ENCODE measurements at places on chromosomes 12 and 14.

DNA sequence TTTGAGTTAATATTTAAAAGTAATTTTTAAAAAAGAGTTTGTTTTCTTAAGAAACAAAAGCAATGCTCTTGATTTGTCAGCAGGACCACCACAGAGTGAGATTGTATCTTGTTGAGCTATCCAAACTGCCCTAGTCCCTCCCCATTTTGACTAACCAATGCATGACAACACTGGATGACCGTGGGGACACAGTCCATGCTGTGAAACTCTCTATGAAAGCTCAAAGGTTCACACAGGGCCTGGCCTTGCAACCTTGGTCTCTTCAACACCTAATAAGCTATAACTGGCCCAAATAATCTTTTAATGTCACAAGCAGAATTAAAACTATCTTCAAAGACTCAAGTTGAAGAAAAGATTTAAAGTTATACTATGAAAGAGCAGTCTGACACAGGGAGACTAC lies 13.5 kb downstream of the ETFRF1 start:
- no peak for DNase-seq

GRCh38 chr12:46267825-46268582 lies 839 bp downstream of the SLC38A1 start:
- peak; percentile 31 for DNase-seq

DNA sequence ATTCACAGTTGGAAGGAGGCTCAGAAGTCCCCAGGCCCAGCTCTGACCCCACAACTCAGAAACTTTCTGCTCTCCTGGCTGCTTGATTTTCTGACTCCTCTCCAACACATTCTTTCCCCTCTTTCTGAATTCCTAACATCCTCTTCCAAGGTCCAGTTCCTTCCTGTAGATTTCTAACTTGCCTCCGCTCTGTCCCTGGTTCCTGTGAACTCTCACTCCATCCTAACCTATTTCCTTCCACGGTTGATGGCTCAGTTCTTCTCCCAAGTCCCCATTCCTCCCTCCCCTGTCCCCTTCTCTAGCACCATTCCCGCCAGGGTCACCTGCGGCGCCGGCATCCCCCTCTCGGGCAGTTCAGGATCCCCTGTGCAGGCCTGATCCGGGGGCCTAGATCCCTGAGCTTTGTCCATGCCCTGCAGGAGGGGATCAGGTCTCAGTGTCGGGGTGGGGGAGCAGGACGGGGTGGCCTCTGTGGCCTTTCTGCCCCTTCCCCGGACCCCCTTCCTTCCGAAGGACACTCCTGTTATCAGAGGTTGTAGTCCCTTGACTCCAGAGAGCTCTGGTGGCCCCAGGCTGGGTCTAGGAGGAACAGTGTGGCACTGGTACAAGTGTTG lies 6.0 kb upstream of the SLC22A17 start:
- no peak for DNase-seq

GRCh38 chr12:109455706-109456105 lies 21.4 kb downstream of the KCTD10 start:
- DNase-seq = no peak

DNA sequence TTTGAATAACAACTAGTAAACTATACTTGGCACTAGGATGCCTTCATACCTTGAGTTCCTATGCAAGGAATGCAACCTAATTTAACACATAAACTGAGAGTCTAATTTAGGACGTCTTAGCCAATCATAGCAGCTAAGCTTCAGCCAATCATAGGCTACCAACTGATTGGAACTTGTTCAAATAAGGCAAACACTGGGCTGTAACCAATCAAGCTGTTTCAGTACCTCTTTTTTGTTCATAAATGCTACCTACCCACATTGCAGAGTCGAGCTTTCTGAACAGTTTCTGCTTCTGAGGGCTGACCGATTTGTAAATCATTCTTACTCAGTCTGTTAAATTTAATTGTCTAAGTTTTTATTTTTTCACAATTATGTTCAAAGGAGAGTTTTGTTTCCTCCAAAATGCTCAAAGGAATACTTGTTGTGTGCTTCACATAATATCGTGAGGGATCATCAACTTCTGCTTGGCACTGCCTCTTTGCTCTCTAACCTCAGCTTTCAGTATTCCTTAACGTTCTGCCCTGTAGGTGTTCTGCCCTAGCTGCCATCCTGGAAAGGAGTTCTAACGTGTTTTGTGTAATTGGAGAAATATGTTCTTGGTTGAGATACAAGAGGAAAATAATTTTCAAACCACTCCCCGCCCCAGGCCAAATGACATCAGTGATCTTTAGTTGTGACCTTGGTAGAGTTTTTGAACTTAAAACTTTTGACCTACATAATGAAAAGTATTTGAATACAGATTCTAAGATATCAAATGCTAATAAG lies 380.4 kb upstream of the MIS18BP1 start:
- DNase-seq = no peak

DNA sequence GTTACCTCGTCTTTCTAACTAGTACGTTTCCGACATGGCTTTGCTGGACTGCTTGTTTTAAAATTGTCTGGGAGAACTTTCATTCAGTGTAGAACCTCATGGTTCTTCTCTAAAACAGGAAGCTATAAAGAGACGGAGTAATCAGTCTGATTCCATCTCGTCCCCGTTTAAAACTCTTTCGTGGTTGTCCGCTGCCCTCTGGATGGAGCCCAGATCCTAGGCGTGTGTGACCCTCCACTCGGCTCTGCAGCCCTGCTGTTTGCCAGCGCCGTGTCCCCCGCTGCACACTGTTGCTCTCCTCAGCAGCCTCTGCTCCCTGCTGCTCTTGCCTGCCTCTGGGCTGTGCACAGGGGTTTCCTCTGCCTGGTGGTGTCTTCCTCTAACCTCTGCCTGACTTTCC lies 50.2 kb downstream of the SLC8B1 start:
- DNase-seq = no peak

- DNase-seq = no peak
These were observed 16.6 kb downstream of the FBXW8 start for GRCh38 chr12:116927244-116927940.

DNA sequence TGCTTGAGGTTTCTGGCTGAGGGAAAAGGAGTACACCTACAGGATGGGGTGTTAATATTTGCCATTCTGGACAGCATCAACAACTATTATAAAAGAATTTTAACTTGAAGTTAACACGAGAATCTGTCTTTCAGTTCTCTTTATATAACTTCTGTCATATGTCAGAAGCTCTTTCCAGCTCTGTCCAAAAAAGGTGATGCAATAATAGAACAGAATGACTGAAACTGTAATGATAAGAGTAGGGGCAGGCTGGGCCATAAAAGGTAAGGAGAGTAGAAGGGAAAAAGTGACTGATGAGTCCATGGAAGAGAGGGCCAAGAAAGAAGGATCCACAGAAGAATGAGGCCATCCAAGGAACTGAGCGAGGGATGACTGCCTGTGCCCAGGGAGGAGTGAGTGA lies 966.7 kb upstream of the FBXO33 start:
- DNase-seq = no peak

DNA sequence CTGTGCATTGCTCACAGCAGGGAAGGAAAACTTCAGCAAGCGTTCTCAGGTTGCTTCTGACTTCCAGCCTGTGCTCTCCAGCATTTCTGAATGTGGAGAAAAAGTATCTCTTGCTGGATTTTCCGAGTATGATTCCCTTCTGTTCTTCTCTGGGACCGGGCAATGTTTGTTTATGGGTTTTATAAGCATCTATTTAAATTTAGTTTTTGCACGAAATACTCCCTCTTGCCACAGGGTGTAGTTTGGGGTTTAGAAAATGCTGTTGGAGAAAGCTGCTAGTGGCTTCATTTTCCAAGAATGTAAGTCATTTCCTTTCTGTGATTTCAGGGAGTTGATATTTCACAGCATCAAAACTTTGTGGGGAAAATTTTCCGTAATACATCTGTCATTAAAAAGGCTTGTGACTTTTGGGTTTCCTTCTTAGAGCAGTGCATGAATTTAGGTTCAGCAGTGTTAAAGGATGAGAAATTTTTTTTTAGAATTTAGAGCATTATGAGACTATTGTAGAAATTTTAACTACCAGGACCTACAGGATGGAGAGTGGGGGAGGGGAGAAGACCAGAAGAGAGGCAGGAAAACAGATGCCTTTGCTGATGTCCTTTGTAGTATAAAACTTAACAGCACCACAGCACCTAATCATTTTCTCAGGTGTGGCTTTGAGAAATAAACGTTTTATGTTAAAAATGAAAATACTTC lies 1.5 kb downstream of the FRMD6 start:
- peak; percentile 87 for DNase-seq

GRCh38 chr14:88611878-88612277 lies 49.0 kb downstream of the ZC3H14 start:
- peak; percentile 8 for DNase-seq

GRCh38 chr14:104271391-104271790 lies 133.0 kb downstream of the KIF26A start:
- DNase-seq = no peak

DNA sequence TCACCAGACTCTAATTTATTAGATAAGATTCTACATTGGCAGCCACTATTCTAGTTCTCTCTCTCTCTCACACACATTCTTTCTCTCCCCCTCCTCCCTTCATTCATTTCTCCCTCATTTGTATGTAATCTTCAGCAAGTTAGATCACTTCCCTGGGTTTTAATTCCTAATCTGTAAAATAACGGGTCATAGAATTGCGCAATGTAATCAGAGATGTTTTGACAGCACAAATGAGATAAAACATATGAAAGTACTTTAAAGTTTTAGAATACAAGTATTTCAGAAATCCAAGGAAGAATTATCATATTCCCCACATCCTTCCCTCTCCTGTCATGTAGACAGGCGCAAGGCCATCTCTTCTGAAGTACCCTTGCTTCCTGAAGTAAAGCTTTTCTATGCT lies 21.7 kb downstream of the STYK1 start:
- DNase-seq = no peak

DNA sequence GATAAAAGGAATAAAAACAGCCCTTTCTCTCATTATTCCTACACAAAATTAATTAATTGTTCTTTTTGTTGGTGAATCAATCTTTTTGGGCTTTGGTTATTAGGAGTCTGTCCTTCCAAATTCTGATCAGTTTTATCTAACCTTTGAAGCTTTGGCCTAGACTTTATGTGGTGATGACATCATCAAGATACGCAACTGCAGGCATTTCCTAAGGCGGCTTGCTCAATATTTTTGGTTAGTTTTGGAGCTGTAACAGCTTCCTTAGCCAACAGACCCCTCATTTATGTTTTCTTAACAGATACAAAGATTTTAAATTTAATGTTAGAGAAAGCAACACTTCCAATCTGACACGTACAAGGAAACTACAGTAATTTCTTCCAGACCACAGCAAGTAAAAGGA lies 87.8 kb upstream of the PDE3A start:
- DNase-seq = peak; percentile 49

DNA sequence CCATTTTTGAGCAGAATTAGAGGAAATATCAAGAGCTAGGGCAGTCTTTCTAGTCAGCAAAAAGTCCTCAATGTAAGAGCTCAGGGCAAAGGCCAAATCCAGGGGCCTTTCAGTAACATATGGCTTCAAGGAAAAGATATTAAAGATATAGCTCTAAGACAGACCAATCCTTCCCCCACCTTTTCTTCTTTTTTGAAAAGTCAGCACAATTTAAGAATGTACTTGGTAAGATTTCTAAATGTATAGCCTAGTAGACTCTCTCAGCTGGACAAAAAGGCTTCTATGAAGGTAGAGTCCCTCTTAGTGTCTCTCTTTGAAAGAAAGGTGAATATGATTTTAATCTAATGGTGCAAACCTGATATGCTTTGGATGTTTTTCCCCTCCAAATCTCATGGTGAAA lies 515.7 kb downstream of the VRK1 start:
- DNase-seq = no peak

GRCh38 chr14:85442996-85443395 lies 86.9 kb upstream of the FLRT2 start:
- no peak for DNase-seq

DNA sequence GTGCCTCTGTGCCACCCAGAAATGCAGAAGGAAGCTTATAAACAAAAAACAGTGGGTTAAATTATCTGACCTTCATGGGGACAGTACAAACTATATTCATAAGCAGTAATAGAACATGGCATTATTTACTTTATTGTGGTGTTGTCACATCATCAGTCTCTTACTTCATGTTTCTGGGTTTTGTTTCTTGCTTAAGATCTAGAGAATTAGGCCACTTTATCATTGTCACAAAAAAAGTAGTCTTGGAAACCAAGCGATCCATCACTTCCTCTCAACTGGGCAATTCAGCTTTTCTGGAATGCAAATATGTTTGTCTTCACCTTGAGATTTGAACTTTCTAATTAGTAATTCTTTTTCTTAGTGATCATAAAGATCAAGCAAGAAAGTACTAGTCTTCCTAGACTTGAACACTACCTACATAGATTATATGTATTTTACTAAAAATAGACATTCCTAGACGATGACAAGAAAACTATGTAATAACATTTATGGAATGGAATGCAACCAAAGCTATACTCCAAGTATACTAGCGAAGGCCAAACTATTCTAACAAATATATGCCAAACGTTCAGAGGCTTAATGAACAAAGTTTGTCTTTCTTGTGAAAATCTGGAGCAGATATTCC lies 363.4 kb downstream of the DAD1 start:
- peak; percentile 82 for DNase-seq

DNA sequence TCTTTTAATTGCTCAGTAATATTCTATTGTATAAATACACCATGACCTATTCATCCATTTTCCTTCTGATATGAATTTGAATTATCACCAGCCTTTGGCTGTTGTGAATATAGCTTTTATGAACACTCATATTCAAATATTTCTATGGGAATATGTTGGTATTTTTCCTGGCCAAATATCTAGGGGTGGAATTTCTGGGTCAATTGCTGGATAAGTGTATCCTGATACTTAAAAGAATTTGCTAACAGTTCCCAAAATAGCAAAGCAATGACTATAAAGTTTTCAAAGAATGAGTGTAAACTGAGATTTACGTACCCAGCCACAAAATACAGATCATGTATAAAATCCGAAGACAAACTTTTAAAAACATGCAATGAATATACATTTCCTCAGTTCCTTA lies 148.7 kb upstream of the CLEC14A start:
- DNase-seq = peak; percentile 88

DNA sequence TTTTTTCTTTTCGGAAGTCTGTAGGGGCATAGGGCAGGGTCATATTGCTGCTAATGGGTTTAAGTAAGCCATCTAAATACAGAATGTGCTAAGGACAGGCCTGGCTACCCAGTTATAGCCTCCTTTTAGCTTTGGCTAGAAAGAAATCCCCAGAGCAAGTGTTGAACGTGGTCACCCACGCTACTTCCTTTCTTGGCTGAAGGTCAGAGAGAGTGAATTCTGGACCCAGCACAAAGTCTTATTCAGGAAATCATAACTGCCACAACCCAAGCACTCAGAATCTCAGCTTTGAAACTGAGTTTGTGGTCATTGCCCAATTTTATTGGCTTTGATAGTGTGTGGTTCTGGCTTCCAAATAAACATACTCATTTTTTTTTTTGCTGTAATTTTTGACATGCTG lies 542.1 kb upstream of the ATP2B1 start:
- no peak for DNase-seq

GRCh38 chr12:14156606-14157005 lies 175.2 kb upstream of the GRIN2B start:
- no peak for DNase-seq

- DNase-seq = peak; percentile 83
These were observed at the start of gene SFSWAP for GRCh38 chr12:131710464-131711457. TSS of gene SFSWAP (plus strand) at chr12:131711090. CDS start at chr12:131711230, 140 bp downstream.

All from fibroblast of skin of scalp (primary cell).